ENCODE measurements at places on chromosomes 5 and 9. TPM values are rescaled to one million over a fixed set of nuclear protein-coding genes. Genes with fewer than 3 reads are reported as not detected.

B4GALT7 gene
- 34.9 TPM for total RNA-seq

PCDHB16 gene
- 10.8 TPM for total RNA-seq

CAAP1 gene
- 18.2 TPM for total RNA-seq

NTRK2 gene
- total RNA-seq = 30.9 TPM

ARL14EPL gene
- not detected for total RNA-seq

CFAP157 gene
- 0.24 TPM for total RNA-seq

- peaks cover 4% of the 10 kb centered on the region for H3K36me3 ChIP-seq
- H3K27ac ChIP-seq = no peak overlapping the region
- DNase-seq = no peak
- no peaks in the 10 kb centered on the region for H3K27me3 ChIP-seq
- no peaks in the 10 kb centered on the region for H3K4me1 ChIP-seq
- H3K4me3 ChIP-seq = no peak overlapping the region
These were observed 71.2 kb downstream of the ZNF354C start for GRCh38 chr5:179131321-179131835.

GRCh38 chr5:173664154-173664526 lies 47.7 kb upstream of the BOD1 start:
- H3K36me3 ChIP-seq = no peaks in the 10 kb centered on the region
- H3K27ac ChIP-seq = no peak overlapping the region
- H3K27me3 ChIP-seq = peaks cover 5% of the 10 kb centered on the region
- H3K4me3 ChIP-seq = no peak overlapping the region
- H3K4me1 ChIP-seq = peaks cover 1% of the 10 kb centered on the region
- DNase-seq = no peak

- DNase-seq = no peak
- no peak overlapping the region for H3K4me3 ChIP-seq
- no peaks in the 10 kb centered on the region for H3K36me3 ChIP-seq
These were observed 989.8 kb downstream of the TLE4 start for GRCh38 chr9:80561526-80561925.

- H3K4me1 ChIP-seq = peaks cover 25% of the 10 kb centered on the region
- no peak overlapping the region for H3K4me3 ChIP-seq
- H3K27ac ChIP-seq = peak overlapping the region; percentile 84
- H3K36me3 ChIP-seq = no peaks in the 10 kb centered on the region
These were observed 141.9 kb upstream of the EFNA5 start for GRCh38 chr5:107812570-107813141.

DNA sequence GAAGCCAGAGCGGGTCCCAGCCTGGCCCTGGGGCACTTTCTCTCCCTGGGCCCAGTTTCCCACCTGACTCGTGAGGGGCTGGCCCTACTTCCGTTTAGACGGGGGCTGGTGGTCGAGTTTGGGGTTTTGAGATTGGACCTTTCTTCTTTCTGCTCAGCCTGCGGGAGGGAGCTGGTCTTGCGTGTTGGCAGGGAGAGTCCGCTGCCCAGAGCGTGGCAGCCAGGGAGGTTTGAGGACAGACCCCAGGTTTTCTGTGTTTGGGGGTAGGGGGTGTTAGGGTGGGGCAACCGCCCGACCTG lies 6.0 kb upstream of the PITX1 start:
- no peak for DNase-seq
- H3K36me3 ChIP-seq = no peaks in the 10 kb centered on the region
- H3K27ac ChIP-seq = no peak overlapping the region
- H3K27me3 ChIP-seq = peaks cover 86% of the 10 kb centered on the region

DNA sequence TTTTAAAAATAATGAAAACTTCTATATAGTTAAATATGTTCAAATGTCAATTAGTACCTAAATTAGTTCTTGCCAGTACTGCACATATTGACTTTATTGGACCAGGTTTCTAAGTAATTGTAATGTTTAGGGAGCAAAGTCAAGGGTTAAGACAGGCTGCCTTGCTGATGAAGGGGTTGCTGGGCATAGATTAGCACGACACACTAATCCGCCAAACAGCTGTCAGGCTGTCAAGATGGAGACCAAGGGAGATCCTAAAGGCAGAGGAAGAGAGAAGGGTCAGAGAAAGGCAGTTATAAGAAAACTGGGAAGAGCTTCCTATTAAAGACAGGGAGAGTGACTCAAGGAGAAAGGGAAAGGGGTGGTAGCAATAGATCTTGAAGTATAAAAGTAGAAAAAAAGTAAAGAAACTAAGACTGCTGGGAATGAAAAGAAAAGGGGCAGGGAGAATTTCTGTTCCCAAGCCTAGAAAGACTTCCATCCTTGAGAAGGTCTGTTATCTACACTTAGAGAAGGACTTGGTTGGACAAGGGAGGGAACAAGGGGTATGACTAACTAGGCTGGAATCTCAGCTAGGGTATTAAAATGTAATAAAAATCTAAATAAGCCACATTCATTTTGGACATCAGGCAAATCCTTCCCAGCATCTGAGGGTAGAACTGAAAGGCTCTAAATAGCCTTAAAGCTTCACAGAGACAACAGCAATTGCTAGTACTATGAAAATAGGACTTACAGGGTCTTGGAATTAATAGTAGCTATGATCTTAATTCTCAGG lies 188.7 kb downstream of the FBXL17 start:
- no peak for DNase-seq
- H3K4me3 ChIP-seq = no peak overlapping the region

DNA sequence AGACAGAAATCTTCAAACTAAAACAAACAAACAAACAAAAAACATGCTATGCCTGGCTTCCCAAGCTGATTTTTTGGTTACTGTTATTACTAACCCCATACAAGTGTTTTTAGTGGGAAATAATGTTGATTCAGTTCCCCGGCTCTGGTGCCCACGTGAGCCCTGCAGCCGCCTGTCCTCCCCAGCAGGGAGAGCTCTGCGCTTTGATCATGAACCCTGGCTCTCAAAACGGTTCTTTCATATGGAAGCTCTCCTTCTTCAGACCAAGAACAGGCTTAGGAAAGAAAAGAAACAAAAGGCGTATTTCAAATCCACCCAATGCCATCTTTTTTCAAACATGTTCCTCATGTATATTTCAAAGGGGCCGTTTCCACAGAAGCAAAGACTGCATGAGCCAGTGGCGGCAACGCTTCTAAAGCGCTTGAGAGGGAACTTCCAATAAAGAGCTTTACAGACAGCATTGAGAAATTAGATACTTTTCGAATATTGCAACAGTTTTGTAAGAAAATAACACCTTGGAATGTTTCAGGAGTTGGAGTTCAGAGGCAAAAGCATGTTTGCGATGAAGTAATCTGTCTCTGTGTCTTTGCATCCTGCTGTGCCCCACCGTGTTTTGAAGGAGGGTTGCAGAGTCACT lies 74.8 kb downstream of the ICE1 start:
- peaks cover 7% of the 10 kb centered on the region for H3K4me1 ChIP-seq
- H3K36me3 ChIP-seq = no peaks in the 10 kb centered on the region
- H3K4me3 ChIP-seq = no peak overlapping the region
- H3K27ac ChIP-seq = no peak overlapping the region
- H3K27me3 ChIP-seq = peaks cover 44% of the 10 kb centered on the region

- no peaks in the 10 kb centered on the region for H3K27me3 ChIP-seq
- no peaks in the 10 kb centered on the region for H3K36me3 ChIP-seq
- no peak for DNase-seq
- H3K4me1 ChIP-seq = peaks cover 20% of the 10 kb centered on the region
These were observed 36.0 kb upstream of the BARHL1 start for GRCh38 chr9:132546148-132547051.
